GM03348 (cell line): ENCODE measurements at places on chromosomes 11 and 22.

DNA sequence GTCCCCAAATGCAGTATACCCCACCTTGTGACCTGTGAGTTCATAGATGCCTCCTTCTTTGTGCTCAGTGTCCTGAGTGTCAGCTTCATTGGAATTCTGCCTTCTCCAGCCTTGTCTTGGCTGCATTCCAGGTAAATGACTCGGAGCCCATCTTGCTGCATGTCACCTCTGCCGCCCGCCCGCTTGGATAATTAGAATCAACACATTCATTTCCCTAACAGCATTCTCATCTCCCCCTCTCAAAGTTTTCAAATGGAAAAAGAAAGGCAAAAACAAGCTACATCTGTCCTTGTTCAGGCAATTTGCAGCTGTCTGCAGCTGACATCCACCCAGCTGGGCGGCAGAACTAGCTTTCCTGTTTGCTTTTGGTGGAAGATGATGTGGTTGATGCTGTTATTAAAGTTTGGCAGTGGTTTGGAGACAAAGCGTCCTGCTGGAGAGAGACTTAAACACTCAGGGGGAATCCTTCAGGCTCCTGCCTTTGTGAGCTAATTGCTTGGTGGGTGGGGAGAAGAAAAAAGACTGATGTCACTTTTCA, 198.8 kb upstream of the SEZ6L start:
- no peak for DNase-seq

GRCh38 chr11:132093536-132094259, 723.3 kb downstream of the NTM start:
- DNase-seq = no peak

- no peak for DNase-seq
These were observed 48.6 kb upstream of the ADA2 start for GRCh38 chr22:17267661-17268330.

DNA sequence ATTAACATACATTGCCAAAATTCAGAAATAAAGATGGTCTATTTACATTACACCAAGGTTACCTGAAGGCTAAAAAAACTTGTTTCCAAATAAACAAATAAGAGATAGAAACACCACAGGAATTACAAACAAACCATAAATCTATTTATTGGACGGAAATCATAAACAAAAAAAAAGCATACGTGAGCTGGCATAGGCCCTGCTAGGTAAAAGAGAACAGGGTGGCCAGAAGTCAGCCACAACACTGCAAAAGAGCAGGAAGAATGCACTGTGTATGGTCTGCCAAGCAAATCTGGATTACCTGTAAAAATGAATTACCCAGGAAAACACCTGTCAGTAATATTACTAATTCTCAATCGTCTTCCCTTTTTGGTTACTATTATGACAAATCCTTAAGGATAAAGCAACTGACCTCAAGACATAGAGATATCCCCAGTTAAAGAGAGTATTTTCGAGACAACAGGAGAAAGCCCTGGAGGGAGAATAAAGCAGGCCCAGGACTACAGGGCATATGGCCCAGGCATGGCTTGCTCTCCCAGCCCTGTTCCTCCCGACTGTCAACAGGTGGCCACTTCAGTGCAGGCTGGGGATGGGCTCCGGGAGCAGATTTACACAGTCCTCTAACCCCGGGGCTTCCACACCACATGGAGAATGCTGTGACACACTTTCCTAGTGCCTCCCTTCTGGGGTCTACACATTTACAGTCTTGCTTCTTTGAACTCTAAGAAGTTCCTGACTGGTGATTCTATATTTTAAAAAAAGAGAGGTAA, 18.0 kb downstream of the PPP2R1B start:
- no peak for DNase-seq

GRCh38 chr22:29798801-29799200, 31.6 kb downstream of the UQCR10 start:
- no peak for DNase-seq

DNA sequence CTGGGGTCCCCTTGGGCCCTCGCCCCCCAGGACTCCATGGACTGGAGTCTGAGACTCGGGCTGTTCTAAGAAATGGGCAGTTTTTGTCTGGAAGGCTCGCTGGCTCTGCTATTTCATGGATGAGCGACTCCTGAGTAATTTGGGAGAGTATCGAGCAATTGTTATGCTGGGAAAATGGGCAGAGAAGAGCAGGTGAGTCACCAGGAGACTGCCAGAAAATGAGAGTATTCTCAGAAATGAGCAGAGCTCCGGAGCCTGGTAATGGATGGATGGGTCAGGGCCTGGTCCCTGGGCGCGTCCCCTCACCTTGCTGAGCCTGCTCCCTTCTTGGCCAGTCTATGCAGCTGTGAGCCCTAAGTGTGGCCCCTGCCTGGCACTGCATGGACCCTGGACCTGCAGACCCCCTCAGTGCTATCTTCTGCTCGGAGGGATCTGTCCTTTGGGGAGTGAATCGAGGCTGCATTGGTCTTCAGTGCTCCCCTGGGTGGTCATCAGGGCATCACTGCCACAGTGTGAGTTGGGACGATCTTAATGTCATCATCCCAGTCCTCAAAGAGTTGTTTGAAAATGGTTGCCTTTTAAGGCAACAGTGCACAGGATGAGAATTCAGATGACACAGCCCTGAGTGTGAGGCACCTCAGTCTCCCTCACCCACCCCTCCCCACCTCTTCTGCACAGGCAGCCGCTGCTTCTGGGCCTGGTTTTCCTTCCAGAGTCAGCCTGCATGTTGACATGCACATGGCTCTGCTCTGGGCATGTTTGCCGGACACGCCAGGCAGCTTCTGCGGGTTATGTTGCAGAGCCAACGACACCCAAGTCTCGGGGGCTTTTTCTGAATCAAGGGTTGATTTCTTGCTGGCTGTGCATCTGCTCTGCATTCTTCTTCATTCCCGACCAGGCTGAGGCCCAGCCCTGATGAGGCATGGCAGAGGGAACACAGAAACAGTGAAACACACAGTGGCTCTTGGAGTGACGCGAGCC, 519.0 kb downstream of the TBC1D22A start:
- DNase-seq = peak; percentile 35

DNA sequence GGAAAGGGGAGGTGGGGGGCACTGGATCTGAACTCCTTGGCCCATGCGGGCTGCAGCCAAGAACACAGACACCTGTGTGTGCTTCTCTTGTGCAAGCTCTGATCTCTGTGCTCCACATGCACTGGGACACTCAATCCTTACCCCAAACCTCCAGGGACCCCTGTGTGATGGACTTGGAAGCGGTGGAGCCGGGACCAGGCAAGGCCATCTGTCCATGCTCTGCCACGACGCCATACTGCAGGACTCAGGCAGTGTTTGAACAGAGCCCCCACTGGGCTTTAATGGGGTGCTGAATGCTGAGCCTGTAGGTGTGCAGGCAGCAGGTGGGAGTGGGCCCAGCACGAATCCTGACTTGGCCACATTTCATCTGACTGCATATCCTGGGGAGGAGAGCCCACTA, 23.4 kb downstream of the PPM1F start:
- DNase-seq = no peak

DNA sequence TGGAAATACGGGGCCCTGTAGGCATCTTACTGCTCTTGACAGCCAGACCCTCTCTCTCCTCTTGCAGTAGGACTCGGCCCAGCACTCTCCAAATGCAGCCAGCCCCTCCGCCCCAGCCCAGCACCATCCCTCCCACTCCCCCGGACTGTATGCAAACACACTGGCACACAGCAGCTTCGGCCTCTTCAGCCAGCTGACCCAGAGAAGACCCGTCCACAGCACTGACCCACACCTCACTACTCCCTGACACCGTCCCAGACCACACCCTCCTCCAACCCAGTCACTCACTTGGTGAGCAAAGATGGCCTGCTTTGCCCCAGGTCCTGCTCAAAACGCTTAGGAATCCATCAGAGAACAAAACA, 164.6 kb downstream of the IGLL1 start:
- DNase-seq = no peak

GRCh38 chr22:39311592-39312400, 7.6 kb downstream of the RPL3 start:
- DNase-seq = no peak

DNA sequence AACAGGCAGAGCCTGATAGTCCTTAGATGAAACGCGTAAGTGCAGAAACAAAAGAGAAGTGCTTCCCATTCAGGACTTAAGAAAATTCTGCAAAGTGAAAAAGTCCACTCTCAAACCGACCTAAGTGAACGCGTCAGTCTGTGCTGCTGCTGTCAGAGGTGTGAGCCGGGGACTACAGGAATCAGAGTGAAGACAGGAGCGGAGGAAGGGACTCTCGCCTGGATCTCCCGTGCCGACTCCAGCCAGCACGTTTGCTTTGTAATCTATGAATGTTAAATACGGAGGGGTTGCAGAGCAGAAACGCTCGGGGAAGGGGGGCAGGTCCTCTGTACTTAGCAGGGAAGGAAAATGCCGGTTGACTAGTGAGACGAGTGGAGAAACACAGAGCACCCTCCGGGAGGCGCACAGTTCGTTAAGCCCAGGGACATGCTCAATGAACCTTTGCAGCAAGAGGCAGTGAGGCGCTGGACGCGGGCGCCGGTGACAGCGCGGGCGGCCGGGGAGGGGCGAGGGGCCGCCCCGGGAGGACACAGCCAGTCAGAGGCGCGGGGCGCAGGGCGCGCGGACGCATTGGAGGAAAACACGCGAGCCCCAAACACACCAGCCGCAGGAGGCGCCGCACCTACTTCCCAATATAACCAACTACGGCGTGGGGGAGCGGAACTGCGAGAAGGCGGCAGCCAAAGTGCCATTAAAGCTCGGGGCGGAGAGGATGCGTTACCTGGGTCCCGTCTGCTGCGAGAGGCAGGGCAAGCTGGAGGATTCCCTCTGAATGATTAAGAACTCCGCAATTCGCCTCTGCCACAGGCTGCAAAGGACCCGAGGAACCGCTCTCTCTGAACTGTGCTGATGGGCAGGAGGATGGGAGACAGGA, at the start of gene CNTN5:
CNTN5 (plus strand) TSS at position 598 of the 874 bp plus-strand sequence.
- peak; percentile 50 for DNase-seq

- DNase-seq = no peak
These were observed 7.6 kb downstream of the BRSK2 start for GRCh38 chr11:1397146-1397861.

DNA sequence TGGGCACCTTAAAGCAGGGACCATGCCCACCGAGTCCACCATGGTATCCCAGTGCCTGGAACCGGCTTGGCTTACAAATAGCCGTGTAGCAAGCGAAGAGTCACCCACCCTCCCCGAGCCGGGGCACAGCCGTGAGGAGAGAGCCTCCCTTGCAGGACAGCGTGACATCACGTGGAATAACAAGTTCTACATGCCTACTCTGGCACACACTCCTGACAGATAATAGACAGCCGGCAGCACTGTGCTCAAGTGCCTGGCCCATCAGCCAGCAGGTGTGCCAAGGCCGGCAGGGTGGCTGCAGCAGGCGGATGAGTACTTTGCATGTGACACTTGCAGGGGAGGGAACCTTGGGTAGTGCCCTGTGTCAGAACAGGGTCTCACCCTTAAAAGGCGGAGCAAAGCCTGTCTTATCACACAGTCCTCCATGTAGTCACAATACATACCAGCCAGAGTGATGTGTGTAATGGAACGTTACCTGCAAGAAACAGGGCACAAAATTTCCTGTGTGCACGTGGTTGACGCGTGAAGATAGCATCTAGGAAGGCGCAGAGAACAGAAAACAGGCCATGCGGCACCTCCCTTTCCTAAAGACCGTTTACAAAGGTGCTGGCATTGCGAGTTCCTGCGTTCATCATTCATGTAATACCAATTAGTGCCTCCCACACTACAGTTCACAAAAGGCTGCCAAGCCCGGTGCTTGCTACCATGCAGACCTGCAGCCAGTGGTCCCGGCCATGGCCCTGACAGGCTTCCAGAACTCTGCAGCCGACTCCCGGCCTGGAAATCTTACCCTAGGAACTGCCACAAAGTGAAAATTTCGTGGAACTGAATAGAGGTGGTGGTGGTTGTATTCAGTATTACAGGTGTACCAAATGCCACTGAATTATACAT, 16.4 kb downstream of the TOM1 start:
- no peak for DNase-seq

GRCh38 chr11:46183819-46184218, 62.6 kb upstream of the PHF21A start:
- DNase-seq = no peak

- DNase-seq = no peak
These were observed 35.6 kb downstream of the RNF169 start for GRCh38 chr11:74784234-74784633.

- DNase-seq = no peak
These were observed 12.2 kb downstream of the MOV10L1 start for GRCh38 chr22:50101870-50102565.
